GM04503 (cell line): ENCODE measurements at places on chromosomes 4 and X.
A peak's percentile ranks its signal among the peaks of the same experiment; 100 is the strongest.

DNA sequence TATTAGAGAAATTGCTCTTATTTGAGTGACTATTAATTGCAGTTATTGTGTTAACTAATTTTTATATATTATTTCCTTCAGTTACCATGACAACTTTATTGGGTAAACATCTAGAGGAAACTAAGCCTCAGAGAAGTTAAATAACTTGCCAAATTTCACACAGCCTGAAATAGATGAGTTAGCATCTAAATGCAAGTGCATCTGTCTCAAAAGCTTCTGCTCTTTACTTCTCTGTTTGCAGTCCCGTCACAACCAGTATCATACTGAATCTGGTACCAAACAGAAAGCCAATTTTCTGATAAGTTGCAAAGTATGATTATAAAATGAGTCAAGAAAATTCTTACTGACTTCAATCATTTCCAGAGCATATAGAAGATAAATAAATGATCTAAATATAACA lies 1544.9 kb upstream of the PCDH7 start:
- DNase-seq: no peak

- no peak for DNase-seq
Measured at GRCh38 chr4:40205259-40206198, 8.7 kb downstream of the RHOH start.

- DNase-seq: no peak
Measured at GRCh38 chrX:8453611-8454010, 11.0 kb upstream of the VCX3B start.

GRCh38 chr4:109729117-109729717 lies 653 bp downstream of the PLA2G12A start:
- no peak for DNase-seq

DNA sequence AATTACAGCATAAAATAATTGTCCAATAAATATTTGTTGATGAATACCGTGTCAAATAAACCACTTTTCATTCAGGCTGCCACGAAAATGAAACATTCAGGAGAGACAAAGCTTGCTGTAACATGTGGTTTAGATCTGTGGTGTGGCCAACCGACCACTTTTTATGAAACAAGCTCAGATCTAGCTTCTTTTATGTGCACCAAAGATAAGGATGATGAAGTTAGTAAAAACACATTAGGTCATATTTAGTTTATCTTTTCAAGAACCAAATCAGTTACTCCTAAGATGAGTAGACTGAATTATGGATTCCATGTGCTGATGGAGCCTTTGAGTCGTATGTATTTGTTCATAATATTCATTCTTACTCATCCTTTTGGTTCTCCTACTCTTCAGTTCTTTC lies 35.8 kb downstream of the STOX2 start:
- DNase-seq: no peak

DNA sequence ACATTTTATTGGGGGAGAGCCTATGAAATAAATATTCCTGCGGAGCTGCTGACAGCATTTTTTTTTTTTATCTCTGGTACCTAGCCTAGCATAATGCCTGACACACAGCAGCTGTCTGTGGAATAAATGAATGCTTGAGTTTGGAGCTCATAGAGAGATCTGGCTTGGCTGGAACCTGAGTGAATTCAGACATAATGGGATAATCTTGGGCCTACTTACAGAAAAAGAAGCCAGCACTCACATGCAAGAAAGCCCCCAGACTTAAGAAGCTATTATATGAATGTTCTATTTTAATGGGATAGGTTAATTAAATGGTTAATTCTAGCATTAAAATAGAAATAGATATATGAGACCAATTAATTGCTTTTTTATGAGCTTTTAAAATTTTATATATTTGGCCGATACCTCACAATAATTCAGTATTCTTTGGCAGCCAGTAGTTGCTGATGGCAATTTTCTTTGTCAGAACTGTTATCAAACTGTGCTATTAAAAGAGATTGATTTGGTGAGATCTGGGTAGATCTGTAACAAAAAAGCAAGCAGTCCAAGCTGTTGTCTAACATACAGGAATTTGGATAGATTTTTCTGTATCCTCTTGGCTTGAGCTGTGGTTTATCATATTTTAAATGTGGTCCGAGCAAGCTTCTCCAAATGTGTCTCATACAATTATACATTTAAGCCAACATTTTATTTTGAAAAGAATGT lies 654.2 kb downstream of the PCDH7 start:
- DNase-seq: no peak

DNA sequence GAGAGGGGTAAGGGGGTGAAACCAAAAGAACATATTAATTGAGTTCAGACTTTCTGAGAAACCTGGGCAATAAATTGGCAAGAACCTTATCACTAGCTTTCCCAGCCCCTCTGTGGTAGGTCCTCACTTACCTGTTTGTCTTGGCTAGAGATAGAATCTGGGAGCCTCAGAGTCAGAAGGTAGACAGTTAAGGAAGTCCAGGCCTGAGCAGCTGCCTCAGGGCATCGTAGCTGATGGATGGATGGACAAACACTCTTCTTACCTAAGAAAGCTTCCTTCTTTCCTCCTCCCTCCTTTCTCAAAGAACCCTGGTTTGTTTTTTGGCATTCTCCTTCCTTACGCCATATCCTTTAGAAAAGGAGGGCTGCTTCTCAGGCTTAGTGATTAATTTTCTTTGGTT lies 24.4 kb downstream of the FRAS1 start:
- DNase-seq: no peak

DNA sequence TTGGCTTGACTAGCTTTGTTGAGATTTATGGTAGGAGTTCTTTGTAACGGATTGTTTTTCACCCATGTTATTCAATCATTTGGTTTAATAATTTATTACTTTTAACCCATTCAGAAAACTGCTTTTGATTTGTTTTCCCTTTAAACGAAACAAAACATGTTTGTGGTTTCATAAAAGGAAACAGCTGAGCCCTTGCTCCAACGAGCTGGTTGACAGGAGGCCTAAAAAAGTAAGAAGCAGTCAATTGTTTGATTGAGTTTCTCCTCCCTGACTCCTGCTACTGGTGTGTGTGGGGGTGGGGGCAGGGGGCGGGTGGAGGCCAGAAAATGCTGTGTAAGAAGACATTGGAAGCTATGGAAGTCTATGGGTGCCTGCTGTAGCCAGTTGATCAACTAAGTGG lies 102.8 kb downstream of the CHRDL1 start:
- no peak for DNase-seq

GRCh38 chr4:144703494-144703893 lies 57.5 kb downstream of the HHIP start:
- no peak for DNase-seq

DNA sequence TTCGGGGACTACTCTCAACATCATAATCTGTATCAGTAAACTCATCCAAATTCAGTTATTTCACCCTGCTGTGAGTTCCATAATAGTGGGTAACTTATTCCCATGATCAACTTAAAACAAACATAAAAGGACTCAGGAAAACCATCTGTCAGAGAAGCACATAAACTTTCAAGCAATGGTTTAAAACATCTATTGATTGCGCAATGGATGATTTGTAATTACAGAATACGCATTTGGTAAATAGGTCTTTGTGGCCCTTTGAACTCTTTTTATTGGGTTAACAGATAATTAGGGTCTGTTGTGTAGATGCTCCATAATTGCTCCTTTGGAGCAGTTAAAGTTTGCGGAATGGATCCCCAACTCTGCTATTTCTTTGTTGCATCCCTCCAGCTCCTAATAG lies 115.3 kb downstream of the KIT start:
- no peak for DNase-seq

DNA sequence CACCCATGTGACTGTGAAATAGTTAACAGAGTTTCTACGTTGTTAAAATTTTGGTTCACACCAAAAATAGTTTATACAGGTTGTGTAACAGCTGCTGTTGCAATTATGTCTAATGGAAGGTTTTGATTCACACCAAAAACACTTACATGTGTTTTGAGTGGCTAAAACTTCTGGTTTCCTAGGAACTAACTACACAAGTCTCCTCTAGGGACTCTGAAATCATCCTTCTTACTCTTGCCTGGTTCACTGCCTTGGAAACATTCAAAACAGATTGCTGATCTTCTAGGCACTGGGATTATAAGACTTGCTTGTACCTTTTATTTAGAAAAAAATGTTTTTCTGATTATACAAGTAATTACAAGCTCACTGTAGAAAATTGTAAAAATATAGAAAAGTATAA lies 14.9 kb upstream of the MORC4 start:
- DNase-seq: peak; percentile 37

- DNase-seq: no peak
Measured at GRCh38 chr4:179605196-179605595, 2163.0 kb upstream of the AGA start.

- no peak for DNase-seq
Measured at GRCh38 chr4:17812801-17813200, 2.0 kb downstream of the NCAPG start.

DNA sequence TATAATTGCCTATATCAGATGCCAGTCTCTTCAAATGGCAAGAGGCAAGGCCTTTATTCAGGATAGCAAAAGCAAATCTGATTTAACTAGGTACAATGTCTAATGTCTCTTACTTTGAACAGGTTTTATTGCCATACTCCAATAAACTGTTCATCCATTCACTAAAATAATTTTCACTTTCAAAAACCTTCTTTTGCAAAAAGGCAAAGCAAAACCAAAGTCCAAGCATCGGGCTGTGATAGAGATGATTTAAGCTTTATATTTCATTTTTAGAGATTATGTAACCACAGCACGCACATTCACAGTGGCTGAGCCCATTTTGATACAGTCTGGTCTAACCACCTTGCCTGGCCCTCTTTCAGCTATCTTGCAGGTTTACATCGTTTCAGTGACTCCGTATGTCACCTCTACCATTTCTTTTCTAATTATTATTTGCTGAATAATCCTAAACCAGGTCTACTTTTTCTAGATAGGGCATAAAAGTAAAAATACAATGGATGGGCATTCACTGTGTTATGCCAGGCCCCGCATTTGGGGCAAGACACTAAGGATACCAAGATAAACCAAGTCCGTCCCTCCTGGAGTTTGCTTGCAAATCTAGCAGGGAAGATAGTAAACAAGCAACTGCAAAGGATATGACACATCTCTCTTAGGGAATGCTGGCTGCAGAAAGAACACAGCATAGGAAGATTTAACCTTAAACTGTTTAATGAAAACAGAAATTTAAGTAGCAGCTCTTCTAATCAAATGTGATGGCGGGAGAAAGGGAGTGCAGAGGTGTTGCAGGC lies 1.8 kb downstream of the CASP3 start:
- no peak for DNase-seq

DNA sequence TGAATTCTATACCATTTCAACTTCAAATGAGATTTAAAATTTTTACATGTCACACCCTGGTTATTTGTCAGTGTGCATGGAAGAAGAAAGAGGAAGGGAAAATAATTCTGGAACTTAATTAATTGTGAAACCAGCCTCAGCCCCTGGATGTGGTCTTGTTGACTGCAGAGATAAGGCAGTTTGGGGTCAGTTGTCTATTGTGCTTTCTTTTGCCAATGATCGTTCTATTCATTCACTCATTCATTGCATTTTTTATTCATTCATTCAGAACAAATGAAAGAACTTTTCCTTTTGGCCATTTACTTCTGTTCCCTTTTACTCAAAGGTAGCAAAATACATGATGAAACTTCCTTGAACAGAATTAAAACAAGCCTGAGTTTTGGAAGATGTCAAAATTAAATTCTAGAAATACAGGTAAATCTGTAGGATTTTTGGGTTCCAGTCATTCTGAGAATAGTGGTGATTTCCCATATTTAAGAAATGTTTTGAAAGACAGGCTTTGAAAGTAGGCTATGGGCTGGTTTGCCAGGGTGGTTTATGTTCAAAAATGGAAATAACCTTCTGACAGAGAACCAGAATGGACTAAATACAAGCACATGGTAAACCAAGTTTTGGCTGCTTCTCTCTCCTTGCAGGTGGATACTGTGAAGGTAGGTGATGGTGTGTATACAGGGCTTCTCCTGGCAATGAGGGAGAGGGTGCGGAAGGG lies 35.7 kb downstream of the PARM1 start:
- DNase-seq: no peak

GRCh38 chr4:2804449-2804972 lies 11.6 kb downstream of the SH3BP2 start:
- no peak for DNase-seq

DNA sequence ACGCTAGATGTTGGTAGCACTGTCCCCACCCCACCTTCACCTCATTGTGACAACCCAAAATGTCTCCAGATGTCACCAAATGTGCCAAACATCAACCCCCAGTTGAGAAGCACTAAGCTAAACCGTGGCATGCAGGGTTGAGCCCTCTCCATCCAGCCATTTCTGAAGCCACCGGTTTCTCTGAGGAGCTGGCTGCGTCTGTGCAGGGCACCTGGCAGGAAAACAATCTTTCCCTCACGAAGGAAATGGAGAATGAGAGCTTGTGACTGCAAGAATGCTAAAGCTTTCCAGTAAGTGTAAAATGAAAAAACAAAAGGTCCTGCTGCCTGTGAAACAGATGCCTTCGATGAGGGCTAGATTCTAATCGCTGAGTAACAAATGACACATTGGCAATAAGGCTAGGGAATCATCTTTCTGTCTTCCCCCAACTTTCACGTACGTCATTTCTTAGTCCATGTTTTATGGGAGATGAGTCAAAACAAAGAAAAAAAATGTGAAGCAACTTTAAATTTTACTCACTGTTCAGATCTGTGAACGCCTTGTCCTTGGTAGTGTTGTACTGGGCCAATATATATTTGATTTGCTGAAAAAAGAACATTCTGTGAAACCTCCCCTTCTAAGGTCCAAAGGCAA lies 59.9 kb downstream of the PROM1 start:
- DNase-seq: no peak

DNA sequence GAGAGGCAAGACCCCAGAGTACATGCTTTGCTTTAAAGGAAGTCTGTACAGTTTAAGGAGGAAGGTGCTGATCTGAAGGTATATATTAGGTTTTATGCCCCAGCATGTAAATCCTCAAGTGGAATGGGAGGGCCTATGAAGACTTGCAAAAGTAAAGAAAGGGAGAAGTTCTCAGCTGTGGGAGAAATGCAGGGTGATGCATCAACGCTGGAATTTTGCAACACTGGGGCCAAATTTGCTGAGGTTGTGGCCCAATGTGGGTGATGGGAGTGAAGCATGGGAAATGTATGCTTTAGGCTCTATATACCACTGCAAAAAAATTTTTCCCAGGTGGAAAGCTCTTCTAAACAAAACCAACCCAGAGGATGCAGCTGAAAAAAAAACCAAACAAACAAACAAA lies 33.8 kb upstream of the GPR174 start:
- no peak for DNase-seq

DNA sequence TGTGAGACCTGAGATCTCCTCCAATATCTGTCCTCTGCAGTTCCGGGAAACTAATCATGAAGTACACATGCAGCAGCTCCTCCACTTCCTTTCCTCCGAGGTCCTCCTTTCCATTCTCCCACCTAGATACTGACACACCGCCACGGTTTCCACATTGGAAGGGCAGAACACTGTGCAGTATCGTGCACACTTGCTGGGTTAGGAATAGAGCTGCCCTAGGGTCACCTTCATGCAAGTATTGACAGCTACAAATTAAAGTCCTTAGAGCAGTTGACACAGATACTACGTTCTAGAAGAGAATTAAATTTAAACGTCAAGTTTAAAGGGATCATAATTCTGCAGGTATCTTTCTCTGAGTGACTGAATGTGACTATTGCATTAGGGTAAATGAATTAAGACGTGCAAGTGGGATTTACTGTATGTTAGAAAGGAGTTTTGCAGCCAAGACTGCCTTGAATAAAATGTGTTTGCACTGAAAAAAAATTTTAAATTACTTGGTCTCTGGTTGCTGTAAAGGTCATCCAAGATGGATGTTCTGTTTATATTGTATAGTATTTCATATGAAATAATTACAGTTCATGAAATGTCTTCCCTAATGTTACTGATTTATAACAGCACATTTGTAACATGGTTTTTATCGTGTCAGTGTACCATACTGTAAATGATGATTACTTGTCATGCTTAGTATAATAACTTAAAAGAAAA lies 117.7 kb downstream of the STOX2 start:
- DNase-seq: no peak

- peak; percentile 28 for DNase-seq
Measured at GRCh38 chr4:51895816-51896408, 53.0 kb downstream of the DCUN1D4 start.
